Stimulated activated naive CD8-positive, alpha-beta T cell treated with anti-CD3 and anti-CD28 coated beads, Interleukin-15, Interleukin-2, amounts not matched to agents 100 U/mL and 50 U/mL, for 24 hours (primary cell): ENCODE measurements at places on chromosomes 1 and 21.

DNA sequence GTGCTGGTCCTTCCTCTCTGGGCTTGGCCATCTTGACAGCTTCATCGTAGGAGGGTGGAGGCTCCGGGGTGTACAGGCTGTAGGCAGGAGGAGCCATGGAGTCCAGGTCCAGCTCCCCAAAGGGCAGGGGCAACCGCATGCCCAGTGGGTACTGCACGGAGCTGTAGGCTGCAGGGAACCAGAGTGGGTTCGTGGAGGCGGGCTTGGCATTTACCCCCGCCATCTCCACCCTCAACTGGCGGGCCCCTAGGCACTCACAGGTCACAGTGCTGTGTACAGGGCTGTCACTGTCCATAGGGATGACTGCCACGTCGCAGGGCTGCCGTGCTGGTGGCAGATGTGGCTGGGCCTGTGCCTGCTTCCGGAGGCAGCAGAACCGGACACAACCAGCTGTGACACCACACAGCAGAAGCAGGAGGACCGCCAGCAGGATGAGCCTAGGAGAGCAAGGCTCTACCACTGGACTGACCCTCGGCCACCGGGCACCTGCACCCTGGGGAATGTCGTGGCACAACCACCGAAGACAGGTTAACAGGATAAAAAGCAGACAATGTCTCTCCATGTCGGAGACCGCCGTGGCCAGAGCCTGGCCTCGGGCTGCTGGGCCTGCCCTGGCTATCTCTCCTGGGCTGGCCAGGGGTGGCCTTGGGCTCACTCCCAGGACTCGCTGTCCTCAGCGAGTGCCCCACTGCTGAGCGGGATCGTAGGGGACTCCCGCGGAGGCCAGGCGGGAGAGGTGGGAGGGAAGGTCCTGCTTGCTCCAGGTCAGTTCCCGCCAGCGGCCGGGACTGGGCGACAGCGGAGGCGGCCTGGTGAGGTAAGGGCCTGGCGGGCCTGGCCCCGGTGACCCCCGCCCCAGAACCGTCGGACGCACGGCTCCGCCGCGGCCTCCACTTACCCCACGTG is 831 bp downstream of the TMEM52 start:
- no peak for DNase-seq

DNA sequence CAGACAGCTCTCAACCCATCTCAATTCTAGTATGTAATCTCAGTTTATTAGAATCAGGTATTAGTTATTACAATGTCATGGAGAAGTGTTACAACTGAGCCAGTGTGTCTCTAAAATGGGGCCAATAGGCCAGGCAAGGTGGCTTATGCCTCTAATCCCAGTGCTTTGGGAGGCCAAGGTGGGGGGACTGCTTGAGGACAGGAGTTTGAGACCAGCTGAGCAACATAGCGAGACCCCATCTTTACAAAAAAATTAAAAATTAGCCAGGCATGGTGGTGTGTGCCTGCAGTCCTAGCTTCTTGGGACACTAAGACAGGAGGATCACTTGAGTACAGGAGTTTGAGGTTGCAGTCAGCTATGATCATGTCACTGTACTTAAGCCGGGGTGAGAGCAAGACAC is 104.9 kb downstream of the BCAR3 start:
- DNase-seq, result no peak

DNA sequence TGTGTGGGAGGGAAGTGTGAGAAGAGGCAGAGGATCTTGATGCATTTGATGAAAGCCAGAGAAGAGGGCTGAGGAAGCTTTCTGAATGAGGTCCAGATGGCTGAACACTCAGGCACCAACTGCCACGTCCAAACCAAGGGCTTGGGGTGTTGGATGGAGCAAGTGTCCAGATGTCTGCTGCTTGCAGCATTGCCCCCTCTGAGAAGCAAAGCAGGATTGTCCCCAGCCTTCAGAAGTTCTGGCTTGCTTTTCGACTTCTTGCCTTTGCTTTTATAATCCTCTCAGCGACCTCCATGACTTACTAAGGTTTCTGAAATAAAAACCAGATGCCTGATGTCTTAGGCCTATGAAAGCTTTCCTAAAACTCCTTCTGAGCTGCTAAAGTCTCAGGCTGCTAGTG is 182.5 kb downstream of the HUNK start:
- DNase-seq, result no peak

DNA sequence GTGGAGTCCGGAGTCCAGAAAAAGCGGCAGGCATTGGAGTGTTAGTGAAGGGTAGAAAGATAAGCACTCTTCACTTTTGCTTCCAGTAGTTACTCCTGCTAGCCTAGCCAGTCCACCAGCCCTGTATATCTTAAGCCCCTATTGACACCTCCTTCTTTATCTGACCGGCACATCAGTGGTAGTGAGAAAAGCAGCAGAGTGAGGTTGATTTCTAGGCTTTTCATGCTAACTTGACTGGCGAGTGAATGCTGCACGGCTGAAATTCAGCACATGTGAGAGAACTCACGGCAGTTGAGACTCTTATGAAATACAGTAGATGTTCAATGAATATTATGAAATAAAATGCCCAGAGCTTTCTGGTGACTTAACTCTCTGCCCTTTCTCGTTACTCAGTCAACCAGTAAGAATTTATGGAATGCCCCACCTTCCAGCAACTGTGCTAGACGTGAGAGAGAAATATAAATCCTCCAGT is 128.2 kb downstream of the CACHD1 start:
- DNase-seq, result no peak

DNA sequence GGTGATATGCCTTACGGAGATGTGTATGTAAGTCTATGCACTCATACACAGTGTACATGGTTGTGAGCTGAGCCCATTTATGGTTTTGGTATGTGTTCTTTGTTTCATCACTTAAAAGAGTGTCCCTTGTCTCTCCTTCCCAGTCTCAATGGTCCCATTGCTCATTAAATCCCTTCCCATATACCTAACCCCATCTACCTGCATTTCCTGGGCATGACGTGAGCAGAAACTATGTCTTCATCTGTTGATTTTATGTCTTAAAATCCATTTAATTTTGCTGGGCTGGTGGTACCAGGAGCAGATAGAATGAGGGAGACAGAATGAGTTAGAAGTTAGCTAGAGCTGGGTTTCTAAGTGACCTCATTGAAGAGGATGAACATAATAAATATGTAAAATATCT is 44.8 kb downstream of the ADAMTS1 start:
- DNase-seq, result no peak
